Mucosa of descending colon (tissue), 3 donors: ENCODE measurements at places on chromosomes 7 and 10.
A peak's percentile ranks its signal among the peaks of the same experiment; 100 is the strongest.

DNA sequence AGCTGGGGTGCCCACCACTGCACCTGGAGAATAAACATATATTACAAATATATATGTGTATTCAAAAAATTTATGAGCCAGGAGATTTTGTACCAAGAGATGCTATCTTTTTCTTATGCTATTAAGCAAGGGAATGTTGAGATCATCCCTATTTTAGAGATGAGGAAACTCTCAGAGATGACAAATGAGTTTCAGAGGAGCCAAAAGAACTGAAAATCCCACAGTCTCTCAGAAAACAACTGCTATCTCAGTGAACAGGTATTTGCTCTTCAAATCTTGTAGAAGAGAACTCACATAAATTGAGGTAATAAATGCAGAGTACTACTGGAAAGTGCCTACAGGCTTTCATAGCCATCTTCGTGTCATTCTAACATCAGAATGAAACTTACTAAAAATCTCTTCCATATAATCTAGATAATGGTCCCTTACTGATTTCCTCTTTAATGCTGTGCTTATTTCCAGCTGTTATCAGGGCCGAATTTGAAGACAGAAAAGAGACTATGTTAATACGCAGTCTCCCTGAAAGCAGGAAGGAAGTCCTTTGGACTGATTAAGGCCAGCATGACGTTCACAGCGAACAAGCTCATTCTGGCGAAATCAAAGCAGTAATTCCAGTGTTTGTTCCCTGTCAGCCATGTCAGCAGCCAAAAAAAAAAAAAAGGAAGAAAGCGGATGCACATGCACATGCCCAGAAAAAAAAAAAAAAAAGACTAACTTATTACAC lies 29.4 kb upstream of the ANAPC16 start:
- DNase-seq: peak; percentile 16

- DNase-seq: no peak
These were observed 606.0 kb upstream of the GALNT17 start for GRCh38 chr7:70525991-70526390.

DNA sequence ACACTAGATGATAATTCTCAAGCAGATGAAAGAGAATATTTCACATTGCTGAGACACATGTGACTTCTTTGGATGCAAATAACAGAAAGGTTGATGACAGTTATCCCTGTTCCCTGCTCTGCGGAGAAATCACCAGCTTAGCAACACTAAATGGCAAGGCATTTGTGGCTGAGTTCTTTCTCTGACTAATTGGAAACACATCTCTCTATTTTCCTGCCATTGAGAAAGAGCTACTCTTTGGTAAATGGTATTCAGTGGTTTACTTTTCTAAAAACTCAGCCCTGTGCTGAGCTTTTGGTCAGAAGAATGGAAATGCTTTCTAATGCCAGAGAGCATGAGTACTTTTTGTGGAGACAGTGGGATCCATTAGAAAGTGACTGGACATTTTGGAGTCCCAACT lies 771.4 kb downstream of the LRMDA start:
- no peak for DNase-seq

DNA sequence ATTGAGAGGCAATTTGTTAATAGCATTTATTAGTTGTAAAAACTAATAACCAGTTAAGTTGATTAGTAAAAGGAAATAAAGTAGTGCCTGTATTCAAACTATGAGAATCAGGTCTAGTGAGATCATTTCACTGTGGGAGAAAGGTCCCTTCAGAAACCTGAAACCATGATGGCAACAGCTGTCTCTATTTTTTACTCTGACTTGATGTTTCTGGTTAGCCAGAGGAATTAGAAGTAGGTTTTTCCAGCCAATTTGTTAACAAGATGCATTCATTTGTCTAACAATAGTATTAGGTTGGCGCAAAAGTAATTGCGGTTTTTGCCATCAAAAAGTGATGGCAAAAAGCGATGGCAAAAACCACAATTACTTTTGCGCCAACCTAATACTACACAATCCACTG lies 272.2 kb upstream of the YAE1 start:
- no peak for DNase-seq
